Heart left ventricle (tissue), 16 donors: ENCODE measurements at places on chromosomes 6 and 20. TPM values are rescaled to one million over a fixed set of nuclear protein-coding genes. Genes with fewer than 3 reads are reported as not detected.
A peak's percentile ranks its signal among the peaks of the same experiment; 100 is the strongest.

- DNase-seq: no peak
These were observed 43.3 kb downstream of the TP53INP2 start for GRCh38 chr20:34747479-34747878.

DNA sequence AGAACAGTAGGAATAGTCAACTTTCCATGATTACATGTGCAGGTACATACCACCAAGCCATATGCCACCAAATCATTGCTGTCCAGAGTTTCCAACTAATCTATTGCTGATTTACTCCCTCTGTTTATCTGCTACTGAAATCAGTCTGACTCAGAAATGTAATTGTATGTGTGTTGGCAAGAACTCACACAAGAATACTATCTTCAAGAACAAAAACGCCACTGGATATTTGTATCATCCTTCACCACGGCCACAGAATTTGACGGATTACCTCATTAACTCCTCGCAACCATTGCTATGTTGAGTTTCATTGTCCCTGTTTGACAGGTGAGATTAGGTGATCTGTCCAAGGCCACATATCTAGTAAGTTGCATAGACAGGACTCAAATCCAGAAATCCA, 159.2 kb downstream of the GMPR start:
- no peak for DNase-seq

PKHD1 gene
- 0.02 TPM for total RNA-seq

FERMT1 gene
- total RNA-seq: 0.65 TPM

- DNase-seq: no peak
These were observed 268.8 kb upstream of the PRDM1 start for GRCh38 chr6:105817370-105817769.

GRCh38 chr6:31128093-31128676, 7.9 kb upstream of the CDSN start:
- peak; percentile 57 for DNase-seq

GRCh38 chr6:150925590-150925928, 60.1 kb downstream of the MTHFD1L start:
- no peak for DNase-seq

CASS4 gene
- 0.07 TPM for total RNA-seq

DNA sequence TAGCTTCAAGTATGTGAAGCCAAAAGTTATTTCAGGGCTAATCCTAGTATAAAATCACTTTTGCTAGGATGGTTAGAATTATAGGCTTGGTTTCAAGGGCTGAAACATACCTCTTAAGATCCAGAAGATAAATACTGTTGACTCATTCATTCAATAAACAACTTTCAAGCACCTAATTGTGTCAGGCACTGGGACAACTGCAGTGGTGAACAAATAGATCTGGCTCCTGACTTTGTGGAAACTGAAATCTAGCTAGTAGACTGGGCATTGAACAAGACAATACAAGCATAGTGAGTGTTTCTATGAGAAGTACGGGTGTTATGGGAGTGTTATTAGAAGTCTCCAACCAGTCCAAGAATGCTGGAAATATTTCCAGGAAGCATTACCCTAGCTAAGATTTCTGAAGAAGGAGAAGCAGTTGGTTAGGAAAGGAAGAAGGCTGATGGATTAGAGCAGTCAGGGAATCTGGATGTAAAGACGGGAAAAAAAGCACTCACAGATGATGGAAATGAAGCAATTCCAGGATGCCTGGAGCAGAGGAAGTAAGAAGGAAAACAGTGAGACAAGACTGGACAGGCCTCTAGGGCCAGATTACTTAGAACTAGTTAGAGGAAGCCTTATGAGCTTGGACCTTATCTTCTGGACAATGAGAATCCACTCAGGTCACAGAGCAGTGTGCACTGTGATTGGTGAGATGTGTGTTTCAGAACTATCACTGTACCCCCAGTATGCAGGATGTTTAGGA, 132.6 kb upstream of the RAB32 start:
- no peak for DNase-seq

- DNase-seq: no peak
These were observed 5.5 kb downstream of the TCF19 start for GRCh38 chr6:31163922-31164321.

GRM1 gene
- total RNA-seq: 4.1 TPM

DNA sequence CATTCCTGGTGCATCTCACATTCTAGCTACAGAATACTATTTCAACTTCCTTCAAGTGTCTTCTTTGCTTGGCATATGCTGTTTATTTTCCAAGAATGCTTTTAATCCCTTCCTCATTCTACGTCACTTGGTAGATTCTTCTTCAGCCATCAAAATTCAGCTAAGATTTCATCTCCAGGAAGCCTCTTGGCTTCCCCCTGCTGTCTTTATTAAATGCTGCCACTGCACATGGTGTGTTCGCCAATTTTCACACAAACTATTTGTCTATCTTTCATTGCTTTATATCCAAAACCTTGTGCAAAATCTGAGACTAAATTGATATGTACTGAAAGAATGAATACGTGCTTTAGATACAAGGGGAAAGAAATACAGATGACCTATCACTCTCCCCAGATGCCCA, 253.0 kb downstream of the RFPL4B start:
- no peak for DNase-seq

ADTRP gene
- not detected for total RNA-seq

OXT gene
- total RNA-seq: not detected

EGFL8 gene
- 2.4 TPM for total RNA-seq
